ENCODE measurements at places on chromosomes 1 and 21.

GRCh38 chr1:202615501-202616354, 94.5 kb downstream of the SYT2 start:
- DNase-seq, result no peak

DNA sequence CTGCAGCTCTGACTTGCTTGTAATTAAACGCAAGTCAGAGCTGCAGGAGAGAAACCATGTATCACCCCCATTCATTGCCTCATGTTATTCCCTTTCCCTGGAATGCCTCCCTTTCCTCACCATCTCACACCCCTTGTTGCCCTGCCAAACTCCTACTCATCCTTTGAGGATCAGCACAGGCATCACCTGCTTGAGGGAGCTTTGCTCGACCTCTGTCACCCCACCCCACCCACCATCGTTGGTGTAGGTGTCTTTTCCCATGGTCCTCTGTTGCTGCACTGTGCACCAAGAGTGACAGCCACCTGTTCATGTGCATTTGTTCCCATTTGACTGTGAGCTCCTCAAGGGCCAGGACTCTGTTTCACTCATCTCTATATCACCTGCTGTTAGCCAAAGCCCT, 117.2 kb downstream of the PLPP3 start:
- DNase-seq, result no peak

DNA sequence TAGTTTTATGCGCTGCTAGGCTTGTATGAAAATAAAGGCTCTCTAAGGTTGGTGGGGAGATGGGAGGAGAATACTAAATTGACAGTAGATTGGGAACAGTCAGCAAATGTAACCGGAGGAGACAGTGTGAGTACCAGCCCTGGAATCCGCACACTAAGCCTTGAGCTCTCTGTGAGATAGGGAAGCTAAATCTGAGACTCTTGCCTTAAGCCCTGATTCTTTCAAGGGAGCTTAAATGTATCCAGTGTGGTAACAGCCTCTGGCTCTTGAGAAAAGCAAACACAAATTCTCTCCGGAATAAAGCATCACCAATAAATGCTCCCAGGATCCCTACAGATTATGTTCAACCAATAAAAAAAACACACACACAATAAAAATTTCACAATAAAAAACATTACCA, 33.0 kb upstream of the PDPN start:
- DNase-seq, result no peak

DNA sequence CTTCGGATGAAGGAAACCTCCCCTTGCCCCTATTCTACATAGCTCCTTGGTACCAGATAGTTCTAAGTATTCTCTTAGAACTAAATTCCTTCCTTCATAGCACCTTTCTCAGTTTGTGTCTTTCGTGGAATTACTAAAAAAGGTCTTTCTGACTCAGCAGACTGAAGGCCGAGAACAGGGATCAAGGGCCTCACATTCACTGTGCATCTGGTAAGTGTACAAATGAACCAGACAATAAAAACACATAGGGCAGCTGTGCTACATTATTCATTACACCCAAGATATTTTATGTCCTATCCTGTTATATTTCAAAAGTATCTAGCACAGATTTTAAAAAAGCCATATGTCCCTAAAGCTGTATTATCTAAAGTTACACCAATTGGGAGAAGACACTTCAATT, 62.9 kb upstream of the HP1BP3 start:
- no peak for DNase-seq

DNA sequence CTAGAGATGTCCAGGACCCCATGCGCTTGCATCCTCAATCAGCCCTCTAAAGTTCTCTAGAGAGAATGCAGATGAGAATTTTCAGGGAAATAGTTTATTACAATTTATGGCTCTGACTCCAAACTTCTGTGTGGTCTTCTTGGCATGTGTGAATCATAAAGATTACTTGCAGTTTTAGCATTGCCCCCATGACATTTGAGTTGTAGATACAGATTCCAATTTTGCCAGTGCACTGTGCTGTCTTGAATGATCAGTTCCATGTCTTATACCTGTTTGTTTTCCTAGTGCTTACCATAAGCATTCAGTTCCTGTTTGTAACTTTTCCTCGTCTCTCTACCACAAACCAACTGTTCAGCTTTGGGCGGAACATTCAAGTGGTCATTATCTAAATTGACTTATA, 4.8 kb downstream of the KRTAP21-3 start:
- no peak for DNase-seq

- DNase-seq, result no peak
Observed at GRCh38 chr1:162992945-162993344, 76.2 kb upstream of the RGS4 start.

- no peak for DNase-seq
Observed at GRCh38 chr1:24606621-24607020, 36.5 kb upstream of the SRRM1 start.

DNA sequence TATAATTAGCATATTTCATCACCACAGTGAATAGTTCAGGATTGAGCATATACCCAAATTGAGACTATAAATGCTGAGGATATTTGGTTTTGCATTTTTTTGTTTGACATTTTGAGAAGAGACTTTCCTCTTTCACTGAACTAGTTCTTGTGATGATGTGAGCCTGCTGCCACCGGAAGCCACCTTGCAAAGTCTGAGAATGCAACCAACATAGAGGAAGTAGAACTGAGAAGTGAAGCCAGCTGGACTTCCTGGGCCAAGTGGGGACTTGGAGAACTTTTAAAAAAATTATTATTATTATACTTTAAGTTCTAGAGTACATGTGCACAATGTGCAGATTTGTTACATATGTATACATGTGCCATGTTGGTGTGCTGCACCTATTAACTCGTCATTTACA, 102.3 kb downstream of the RPE65 start:
- no peak for DNase-seq

DNA sequence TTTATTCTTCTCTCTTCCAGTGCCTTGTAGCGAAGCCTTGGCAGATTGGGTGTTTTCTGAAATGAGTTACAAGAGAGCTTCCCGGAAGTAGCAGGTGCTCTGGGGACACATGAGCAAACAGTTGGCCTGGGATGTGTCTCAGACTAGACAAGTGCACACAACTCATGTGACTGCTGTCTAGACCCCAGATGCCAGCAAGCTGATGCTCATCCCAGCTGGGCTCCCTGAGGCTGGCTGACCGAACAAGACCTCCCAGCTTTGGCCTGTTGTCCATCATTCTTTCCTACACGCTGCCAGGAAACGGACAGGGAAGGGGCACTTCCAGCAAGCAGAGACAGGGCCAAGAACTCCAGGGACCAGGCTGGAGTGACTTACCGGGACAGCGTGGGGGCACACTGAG, 18.7 kb upstream of the CSF1 start:
- no peak for DNase-seq

DNA sequence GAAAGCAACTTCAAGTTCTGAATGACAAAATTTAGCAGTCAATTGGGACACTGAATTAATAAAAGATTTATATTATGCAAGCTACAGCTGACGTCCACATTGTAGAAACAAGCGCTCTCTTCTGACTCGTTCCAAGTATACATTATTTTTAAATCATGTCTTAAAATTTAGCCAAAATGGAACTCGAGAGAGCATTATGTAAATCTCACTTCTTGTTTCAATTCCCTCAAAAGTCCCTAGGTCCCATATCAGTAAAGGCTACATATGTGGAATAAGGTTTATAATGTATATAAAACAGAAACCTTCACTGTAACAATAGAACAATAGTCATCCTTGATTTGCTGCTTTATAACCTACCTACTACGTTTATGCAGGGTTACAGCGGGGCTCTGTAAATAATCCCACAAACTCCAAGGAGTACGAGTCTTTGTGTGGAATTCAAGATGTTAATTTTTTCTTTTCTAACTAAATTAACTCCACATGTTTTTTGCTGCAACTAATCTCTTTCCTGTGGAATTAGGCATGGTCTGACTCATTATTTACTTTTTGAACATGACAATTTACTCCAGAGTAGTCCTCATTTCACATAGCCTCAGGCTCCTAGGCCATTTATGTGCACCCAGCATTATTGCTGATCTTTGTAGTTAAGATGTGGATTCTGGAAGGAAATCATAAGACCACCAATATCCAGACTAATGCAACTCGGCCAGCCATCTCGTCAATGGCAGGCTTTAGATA, 785.1 kb downstream of the LTN1 start:
- no peak for DNase-seq

GRCh38 chr1:184032930-184033418, 4.6 kb downstream of the COLGALT2 start:
- DNase-seq, result no peak

DNA sequence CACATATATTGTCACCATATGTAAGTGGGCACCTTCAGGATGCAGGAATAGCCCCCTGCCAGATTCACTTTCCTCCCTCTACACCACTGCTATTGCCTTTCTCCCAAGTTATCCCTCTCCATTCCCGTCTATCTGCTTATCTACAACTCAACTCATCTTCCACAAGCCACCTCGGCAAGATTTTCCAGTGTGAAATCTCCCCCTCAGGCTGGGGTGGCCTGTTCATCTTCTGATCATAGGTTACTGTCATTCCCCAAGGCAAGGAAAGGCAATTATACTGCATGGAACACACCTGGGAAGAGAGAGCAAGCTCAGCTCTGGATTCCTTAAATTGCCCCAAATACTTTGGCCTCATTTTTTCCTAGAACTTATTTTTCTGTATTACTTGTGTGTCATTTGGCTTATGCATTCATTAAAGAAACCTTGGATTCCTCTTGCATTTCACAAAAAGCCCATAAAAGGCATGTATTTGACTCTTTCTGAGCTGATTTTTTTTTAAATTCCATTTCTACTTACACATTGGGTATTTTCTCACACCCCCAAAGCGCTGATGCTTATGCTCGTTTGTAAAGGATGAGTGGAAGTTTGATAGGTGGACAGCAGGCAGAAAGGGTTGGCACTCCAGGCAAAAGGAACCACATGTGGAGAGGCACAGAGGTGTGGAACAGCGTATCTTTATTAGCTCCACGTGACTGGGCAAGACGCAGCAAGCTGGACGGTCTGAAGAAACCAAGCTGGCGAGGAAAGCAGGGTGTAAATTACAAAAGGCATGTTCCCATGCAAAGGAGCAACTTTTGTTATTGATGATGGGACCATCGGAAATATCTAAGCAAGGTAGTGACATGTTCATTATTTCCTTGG, 169.7 kb upstream of the RAB4A start:
- DNase-seq, result no peak

DNA sequence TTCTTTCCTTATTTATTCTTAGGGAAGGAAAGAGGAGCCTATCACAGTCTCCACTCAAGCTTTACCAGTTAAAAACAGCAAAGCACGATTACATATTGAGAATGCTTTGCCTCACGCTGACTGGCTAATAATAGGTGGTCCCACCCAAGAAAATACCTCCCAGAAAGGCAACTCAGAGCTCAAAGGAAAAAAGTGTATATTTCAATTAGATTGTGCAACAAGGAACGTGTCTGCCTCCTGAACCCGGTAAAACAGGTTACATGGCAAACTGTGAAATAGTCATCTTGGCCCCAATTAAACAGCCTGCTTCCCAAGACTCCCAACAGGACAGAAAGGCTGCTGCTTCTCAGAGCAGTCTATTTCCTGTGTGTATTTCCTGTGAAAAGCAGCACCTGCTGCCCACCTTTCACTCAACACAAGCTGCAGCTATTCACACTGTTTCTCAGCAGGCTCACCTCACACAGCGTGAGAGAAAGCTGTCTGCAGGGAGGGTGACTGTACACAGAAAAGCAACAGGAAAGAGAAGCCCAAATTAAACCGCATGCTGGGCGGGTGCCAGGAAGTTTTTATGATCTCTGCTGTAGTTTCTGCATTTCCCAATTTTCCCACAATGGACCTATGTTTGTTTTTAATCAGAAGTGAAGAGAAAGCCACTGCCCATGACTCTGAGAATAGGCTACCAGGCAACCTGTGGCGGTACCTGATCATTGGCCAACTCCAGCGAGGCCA, 44.0 kb downstream of the URB1 start:
- DNase-seq, result no peak

DNA sequence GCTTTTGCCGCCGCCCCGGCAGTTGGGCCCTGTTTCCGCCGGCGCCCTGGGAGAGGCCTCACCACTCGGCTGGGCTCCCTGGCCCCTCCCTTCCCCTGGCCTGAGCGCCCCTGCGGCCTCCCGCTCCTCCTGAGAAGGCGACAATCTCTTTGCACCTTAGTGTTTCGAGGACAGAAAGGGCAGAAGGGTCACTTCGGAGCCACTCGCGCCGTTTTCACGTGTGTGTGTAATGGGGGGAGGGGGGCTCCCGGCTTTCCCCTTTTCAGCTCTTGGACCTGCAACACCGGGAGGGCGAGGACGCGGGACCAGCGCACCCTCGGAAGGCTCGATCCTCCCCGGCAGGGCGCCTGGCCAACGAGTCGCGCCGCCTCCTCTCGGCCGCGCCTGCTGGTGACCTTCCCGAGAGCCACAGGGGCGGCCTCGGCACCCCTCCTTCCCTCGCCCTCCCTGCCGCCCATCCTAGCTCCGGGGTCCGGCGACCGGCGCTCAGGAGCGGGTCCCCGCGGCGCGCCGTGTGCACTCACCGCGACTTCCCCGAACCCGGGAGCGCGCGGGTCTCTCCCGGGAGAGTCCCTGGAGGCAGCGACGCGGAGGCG, 432 bp upstream of the SIM2 start:
- DNase-seq, result no peak

DNA sequence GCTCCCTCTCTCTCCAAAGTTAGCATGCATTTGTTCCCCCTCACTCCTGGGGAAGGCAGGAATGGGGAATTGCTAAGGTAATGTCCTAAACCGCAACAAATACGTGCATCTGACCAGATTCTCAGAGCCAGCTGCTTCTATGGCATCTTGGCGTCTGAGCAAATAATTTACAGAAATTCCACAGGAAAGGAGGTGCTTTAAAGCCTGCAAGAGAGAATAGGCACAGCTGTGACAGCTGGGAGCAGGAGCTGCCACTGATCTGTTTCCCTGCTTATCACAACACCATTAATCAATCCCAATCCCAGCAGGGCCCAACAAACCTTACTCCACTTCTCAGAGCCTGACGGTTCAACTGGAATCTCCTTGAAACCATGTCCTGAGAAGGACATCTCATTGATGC, 83.5 kb upstream of the ZNF281 start:
- no peak for DNase-seq

DNA sequence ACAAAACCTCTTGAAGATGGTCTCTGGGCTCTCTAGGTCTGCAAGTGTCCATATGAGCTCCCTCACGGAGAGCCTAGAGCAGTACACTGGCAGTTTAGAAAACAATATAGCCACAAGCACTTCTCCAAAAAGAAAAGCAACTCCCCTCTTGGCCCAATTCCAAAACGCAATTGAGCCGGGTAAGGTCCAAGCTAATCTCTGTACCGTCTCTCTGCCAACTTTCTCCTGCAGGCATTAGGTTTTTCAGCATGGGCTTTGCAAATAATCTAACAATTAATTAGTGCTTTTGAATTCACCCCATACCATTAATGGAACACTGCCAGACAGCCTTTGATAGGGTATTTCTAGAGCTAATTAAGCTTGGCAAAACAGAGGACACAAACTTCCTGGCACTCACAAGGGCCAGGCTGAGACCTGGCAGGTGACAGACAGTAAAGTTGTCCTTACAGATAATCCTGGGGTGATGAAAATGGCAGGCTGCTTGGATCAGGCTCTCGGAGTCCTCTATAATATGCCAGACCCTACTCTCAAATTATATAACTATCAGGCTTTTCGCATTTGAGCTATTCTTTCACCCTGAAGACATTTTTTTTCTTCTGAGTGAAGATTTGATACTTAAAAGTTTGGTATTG, 39.8 kb downstream of the TGFBR3 start:
- DNase-seq, result no peak

- no peak for DNase-seq
Observed at GRCh38 chr1:226135059-226135651, 51.4 kb downstream of the ACBD3 start.

GRCh38 chr1:160163615-160164014, 12.2 kb downstream of the ATP1A4 start:
- DNase-seq, result no peak

- DNase-seq, result no peak
Observed at GRCh38 chr1:107153014-107153413, 12.2 kb downstream of the NTNG1 start.

Measured in stimulated activated CD8-positive, alpha-beta memory T cell treated with anti-CD3 and anti-CD28 coated beads, Interleukin-2, amount 100 ng/mL, for 1 hour (primary cell).